ENCODE measurements at places on chromosomes 2 and 18.

GRCh38 chr2:10057231-10058107 is 14.1 kb downstream of the KLF11 start:
- DNase-seq = no peak

GRCh38 chr2:162013514-162014475 is 60.2 kb downstream of the DPP4 start:
- no peak for DNase-seq

GRCh38 chr2:165277295-165277694 is 38.1 kb downstream of the SCN2A start:
- no peak for DNase-seq

DNA sequence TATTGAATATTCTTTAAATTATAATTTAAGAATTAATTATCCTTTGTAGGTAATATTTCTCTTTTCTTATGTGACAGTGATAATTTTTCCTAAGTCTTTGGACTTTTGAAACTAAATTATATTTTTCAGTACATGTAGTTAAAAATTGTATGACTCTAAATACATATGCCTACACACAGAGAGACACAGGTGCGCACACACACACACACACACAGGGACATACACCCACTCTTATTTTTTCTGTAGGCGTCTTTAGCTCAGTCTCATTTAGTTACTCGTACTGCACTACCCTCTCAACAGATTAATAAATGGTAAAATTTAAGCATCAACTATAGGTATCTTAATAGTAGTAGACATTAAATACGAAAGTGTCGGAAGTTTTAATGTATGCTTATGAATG is 56.1 kb downstream of the ZNF236 start:
- no peak for DNase-seq

DNA sequence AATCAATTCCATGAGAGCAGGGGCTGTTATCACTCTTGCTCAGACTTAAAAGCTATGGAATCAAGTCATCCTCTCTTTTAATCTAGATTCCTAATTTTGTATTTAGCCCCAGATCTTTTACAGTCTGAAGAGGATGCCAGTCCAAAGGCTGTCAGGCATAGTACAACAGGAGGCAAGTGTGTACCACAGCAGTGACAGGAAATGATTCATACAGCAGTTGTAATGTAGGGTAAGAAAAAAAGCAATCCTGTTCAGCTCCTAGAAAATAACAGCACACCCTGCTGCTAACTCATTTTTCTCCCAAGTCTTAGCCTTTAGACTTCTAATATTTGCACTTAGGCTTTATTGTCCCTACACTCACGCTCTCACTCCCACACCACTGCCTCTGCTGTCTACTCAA is 127.8 kb upstream of the SYT4 start:
- no peak for DNase-seq

DNA sequence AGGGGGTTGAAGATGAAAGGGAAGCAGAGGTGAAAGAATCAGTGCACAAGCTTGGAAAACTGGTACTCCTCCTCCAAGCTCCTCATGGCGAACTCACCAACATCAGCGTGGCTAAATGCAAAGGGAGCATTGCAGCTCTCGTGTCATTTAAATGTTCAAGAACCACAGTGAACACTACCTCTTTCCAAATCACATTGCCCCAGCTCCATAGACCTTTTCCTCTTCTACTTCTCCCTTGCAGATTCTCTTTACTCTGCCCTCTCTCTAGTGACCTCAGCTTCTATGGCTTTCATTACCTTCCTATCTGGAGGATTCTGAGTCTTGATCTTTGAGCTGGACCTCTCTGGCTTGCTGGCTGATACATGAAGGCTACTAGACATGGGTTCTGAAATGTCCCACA is 14.3 kb downstream of the EPB41L3 start:
- DNase-seq = no peak

DNA sequence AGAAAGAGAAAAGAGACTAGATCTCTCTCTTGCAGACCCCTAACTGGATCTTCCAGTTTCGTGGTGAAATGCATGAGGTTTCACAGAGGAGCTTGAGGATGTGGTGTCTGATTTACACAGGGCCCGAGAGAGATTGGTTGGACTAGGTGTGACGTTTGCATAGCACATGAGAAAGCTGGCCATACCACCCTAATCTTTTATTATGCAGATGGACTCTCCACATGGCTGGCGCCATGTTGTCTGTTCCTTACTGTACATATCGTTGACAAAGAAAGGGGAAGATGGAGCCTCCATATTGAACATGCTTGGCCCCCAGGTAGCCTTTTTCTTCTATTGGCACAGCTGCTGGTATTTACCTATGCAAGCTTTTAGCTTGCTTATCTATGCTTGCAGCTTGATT is 27.5 kb upstream of the PGAP1 start:
- DNase-seq = no peak

- no peak for DNase-seq
These were observed 22.3 kb downstream of the LRATD1 start for GRCh38 chr2:14654835-14655282.

DNA sequence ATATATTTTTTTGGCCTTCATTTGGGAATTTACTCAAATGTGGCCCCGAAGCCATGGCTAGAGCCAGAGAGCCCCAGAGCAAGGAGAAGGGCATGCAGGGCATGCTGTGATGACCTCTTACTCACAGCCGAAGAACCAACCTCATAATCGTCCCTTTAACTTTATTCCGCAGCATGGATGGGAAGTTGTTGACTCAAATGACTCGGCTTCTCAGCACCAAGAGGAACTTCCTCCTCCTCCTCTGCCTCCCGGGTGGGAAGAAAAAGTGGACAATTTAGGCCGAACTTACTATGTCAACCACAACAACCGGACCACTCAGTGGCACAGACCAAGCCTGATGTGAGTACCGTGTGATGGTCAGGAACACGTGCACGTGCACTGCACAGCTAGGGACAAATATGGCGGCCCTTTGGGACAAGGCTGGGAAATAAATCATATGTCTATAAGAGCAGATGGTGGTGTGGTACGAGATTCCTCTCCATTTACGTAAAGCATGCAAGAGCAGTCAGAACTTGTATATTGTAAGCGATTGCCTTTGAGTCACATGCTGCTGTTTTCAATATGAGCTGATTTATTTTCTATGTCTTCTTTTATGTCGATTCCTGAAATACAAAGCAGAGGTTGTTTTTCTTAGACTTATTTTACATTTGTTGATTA is 280.9 kb downstream of the NEDD4L start:
- DNase-seq = no peak

- no peak for DNase-seq
These were observed 34.6 kb upstream of the IMPA2 start for GRCh38 chr18:11946756-11947155.

- DNase-seq = no peak
These were observed 9.8 kb downstream of the FBXO11 start for GRCh38 chr2:47896450-47896968.

DNA sequence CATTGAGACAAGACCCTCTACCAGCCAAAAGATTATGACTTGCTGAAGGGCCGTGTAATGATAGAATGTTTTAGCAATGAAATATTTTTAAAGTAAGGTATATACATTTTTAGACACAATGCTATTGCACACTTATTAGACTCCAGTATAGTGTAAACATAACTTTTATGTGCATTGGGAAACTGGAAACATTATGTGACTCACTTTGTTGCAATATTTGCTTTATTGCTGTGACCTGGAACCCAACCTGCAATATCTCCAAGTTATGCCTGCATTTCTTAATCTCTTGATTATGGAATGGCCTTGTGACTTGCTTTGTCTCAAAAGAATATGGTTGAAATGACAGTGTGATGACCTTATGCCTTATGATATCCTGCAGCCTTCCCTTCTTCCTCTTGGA is 502.0 kb downstream of the EPHA4 start:
- no peak for DNase-seq

GRCh38 chr2:23803965-23804542 is 122.9 kb downstream of the ATAD2B start:
- no peak for DNase-seq

GRCh38 chr18:61980355-61980754 is 87.5 kb upstream of the RNF152 start:
- no peak for DNase-seq

- no peak for DNase-seq
These were observed 102.6 kb downstream of the CDK15 start for GRCh38 chr2:201908901-201909300.

GRCh38 chr2:41967476-41968181 is 80.2 kb upstream of the PKDCC start:
- no peak for DNase-seq

GRCh38 chr2:1675633-1676032 is 68.7 kb downstream of the PXDN start:
- no peak for DNase-seq

GRCh38 chr2:84906108-84906899 is 848 bp downstream of the TMSB10 start:
- peak; percentile 54 for DNase-seq

GRCh38 chr2:239666855-239667376 is 266.1 kb upstream of the HDAC4 start:
- DNase-seq = no peak

GRCh38 chr2:28904802-28905457 is 10.5 kb downstream of the WDR43 start:
- DNase-seq = no peak

DNA sequence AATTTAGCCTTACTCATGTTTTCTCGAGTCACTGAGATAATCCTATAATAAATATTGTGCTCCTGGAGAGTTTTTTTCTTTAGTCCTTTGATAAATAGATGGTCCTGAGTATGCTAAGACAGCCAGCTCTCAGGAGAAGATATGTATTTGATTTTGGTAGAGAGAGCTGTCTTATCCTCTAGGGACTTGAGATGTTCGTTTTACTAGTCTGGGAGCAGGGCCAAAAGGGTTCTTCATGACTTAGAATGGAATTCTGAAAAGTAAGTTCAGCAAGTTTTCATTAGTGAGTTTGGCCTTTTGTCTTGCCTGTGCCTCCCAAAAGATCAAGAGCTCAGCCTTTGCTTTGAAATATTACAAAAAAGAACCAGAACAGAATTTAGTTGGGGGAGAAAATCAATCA is 246.7 kb downstream of the BABAM2 start:
- DNase-seq = no peak

GRCh38 chr2:54558188-54559005 is 102.3 kb downstream of the SPTBN1 start:
- DNase-seq = no peak

GRCh38 chr18:70659036-70659925 is 370.4 kb downstream of the SOCS6 start:
- DNase-seq = no peak

GRCh38 chr2:106032676-106033075 is 161.4 kb downstream of the UXS1 start:
- DNase-seq = no peak

- no peak for DNase-seq
These were observed 138.7 kb downstream of the MGAT5 start for GRCh38 chr2:134392442-134393074.

GRCh38 chr2:241788572-241788971 is 11.9 kb downstream of the GAL3ST2 start:
- DNase-seq = peak; percentile 50

DNA sequence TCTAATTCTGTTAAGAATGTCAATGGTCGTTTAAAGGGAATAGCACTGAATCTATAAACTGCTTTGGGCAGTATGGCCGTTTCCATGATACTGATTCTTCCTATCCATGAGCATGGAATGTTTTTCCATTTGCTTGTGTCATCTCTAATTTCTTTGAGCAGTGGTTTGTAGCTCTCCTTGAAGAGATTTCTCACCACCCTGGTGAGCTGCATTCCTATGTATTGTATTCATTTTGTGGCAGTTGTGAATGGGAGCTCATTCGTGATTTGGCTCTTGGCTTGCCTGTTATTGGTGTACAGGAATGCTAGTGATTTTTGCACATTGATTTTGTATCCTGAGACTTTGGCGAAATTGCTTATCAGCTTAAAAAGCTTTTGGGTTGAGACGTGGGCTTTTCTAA is 38.3 kb upstream of the WDR75 start:
- no peak for DNase-seq

GRCh38 chr2:37720533-37721200 is 49.2 kb upstream of the CDC42EP3 start:
- no peak for DNase-seq

DNA sequence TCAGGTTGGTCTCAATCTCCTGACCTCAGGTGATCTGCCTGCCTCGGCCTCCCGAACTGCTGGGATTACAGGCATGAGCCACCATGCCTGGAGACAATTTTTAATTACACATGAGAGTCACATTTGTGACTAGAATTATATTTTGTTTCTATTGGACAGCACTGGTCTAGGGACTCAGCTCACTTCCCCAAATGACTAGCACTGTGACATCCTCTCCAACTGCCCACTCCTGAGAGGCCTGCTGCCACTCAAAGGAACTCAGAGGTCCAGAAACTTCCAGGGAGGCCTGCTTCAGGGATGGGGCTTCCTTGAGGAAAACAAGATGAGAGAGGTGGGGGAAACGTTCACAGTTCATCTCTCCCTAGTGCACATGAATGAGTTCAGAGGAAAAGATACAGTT is 29.5 kb downstream of the TMEM163 start:
- DNase-seq = no peak

DNA sequence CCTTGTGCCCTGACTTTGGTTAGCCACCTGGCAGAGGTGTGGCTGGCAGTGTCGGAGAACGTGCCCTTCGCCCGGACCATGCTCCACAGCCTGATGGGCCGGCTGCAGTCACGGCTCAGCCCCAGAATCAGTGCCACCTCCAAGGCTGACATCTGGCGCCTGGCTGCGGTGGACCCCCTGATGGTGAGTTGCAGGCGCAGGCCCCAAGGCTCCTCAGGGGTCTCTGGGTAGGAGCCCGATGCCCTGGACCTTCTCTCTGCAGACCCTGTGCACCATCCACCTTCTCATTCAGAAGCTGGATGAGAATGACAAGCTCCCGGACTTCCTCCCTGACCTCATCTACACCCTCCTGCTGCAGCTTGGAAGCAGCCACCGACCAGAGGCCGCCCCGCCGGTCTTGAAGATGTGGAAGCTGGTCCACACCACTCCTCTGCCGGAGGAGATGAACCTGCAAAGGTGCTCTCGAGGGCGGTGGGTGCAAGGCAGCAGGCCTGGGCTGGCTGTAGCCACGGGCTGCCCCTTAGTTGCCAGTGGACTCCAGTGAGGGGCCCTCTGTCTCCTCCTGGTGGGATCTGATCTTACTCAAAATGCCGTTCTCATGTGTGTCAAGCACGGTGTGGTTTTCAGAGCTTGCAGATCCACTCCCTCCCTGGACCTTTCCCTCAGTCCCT is 32.1 kb downstream of the HJURP start:
- no peak for DNase-seq

GRCh38 chr2:231411831-231412617 is 16.5 kb downstream of the B3GNT7 start:
- DNase-seq = peak; percentile 50

- DNase-seq = no peak
These were observed 312.9 kb upstream of the TFPI start for GRCh38 chr2:187867165-187867564.

- DNase-seq = no peak
These were observed 19.1 kb upstream of the MAP4K4 start for GRCh38 chr2:101678379-101678778.
